A172 (cell line): ENCODE measurements at places on chromosomes 3 and 15. TPM values are rescaled to one million over a fixed set of nuclear protein-coding genes. Genes with fewer than 3 reads are reported as not detected.

DNA sequence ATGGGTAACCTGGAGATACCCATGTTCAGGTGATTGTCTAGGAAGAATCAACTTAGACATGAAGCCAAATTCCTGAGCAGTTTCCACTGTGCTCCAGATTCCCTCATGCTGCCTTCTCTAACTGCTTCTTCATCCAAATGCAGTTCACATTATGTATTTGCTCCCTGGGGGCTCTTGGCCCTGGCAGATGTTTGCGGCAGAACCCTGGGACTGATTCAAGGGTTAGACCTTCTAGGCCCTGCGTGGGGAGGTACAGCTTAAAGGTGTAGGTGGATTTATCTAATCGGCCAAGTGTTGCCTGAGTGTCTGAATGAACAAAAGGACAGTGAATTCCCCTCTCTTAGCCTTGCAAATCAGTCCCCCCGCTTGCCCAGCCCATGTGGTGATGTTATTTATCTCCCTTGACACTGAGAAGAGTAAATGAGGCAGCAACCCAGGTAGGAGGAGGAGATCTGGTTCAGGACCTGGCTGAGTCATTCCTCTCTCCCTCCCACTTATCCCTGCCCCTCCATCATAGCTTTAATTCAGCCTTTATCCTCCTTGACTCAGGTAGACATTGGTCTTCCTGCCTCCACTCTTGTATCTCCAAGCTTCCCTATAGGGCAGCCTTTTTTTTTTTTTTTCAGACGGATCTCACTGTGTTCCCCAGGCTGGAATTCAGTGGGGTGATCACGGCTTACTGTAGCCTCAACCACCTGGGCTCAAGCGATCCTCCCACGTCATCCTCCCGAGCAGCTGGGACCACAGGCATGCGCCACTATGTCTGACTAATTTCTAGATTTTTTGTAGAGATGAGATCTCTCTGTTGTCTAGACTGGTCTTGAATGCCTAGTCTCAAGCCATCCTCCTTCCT, 54.8 kb downstream of the MAGEF1 start:
- peak; percentile 85 for DNase-seq

Gene CISH
- 1.1 and 2.3 TPM in 2 replicates for total RNA-seq

GRCh38 chr3:97970956-97971620, 1.1 kb downstream of the RIOX2 start:
- DNase-seq: no peak

Gene FOXL2NB
- total RNA-seq: 2.3 and 2.6 TPM in 2 replicates

Gene PRRT3
- total RNA-seq: 3.4 and 4.2 TPM in 2 replicates
